Upper lobe of right lung (tissue), 1 donor: ENCODE measurements at places on chromosomes 7 and 10.

- DNase-seq: peak; percentile 54
Measured at GRCh38 chr10:1190791-1191490, 134.8 kb downstream of the WDR37 start.

DNA sequence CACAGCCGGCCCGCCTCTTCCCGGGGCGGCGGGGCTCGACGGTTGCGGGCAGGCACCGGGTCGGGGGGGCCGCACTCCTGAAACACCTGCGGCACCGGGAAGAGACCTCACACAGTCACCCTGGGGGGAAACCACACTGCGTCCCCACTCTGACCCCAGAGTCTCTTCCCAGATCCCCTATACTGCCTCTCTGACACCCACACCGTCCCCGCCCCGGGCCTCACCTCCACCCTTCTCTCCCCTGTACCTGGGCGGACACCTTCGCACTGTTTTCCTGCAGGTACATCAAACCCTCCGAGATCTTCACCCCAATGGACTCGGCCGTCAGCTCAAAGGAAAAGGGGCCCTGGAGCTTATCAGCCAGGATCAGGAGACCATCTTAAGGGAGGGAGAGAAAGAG, 3.4 kb upstream of the GAL3ST4 start:
- DNase-seq: peak; percentile 59

DNA sequence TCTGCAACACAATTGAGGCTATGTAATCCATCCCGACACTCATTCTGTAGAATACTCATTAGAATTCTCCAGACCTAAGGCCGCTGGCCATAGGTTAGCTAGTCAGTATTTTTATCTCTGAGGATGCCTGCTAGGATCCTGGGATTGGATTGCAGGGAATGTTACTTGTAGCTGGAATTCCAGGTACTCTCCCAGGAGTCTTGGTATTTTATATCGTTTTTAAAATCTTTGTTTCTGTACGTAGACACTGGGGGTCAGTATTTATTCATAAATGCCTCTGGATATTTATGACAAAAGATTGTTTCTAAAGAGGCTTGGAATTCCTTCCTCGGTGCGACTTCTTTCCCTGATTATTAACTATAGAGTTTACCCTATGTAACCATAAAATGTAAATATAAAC, 40.1 kb downstream of the BPGM start:
- DNase-seq: no peak

DNA sequence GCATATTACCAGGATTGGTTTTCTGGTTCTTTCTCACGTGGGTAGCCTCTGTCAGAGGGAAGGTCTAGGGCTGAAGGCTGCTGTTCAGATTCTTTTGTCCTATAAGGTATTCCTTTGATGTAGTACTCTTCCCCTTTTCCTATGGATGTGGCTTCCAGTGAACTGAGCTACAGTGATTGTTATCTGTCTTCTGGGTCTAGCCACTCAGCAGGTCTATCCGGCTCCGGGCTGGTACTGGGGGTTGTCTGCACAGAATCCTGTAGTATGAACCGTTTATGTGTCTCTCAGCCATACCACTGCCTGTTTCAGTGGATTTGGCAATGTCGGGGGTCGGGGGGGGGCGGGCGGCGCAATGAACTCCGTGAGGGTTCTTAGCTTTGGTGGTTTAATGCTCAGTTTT, 84.5 kb upstream of the C10orf90 start:
- DNase-seq: no peak

DNA sequence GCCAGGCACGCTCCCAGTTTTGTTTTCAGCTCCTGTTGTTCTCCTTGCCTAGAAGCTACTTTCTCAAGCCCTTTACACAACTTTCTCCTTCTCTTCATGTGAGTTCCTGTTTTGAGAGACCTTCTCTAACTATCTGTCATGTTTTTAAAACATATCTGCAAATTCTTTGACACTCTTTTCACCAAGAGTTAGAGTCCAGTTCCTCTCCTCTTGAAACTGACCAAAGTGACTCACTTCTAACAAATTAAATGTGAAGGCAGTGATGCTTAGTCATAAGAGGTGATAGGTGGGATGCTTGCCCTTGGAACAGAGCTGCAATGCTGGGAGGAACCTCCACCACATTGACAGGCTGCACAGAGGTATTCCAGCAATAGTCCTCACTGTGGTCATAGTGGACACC, 25.3 kb downstream of the ZSCAN25 start:
- DNase-seq: no peak

DNA sequence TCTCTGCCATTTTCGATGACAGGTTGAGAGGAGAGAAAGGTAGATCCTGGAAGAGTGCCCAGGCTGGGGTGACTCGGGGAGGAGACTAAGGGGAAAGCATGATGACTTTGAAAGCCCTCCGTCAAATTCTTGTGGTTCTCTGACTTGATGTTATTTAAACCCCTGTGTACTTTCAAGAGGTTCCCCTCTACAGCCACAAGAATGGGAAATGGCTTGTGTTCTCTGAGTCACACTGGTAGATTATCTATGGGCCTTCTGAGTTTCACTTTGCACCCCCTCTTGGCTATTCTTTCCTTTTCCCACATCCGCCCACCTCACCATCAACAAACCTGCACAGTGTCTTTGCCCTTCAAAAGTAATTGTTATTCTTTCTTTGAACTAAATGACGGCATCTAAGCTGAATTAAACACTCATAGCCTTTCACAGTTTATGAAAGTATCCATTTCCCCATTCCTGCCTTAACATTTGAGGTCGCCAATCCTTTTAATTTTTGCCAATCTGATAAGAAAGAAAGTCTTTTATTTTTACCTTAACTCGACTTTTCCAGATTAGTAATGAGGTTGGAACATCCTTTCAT, 24.1 kb downstream of the PRF1 start:
- peak; percentile 9 for DNase-seq

- DNase-seq: no peak
Measured at GRCh38 chr10:20890491-20891337, 6.4 kb downstream of the NEBL start.

DNA sequence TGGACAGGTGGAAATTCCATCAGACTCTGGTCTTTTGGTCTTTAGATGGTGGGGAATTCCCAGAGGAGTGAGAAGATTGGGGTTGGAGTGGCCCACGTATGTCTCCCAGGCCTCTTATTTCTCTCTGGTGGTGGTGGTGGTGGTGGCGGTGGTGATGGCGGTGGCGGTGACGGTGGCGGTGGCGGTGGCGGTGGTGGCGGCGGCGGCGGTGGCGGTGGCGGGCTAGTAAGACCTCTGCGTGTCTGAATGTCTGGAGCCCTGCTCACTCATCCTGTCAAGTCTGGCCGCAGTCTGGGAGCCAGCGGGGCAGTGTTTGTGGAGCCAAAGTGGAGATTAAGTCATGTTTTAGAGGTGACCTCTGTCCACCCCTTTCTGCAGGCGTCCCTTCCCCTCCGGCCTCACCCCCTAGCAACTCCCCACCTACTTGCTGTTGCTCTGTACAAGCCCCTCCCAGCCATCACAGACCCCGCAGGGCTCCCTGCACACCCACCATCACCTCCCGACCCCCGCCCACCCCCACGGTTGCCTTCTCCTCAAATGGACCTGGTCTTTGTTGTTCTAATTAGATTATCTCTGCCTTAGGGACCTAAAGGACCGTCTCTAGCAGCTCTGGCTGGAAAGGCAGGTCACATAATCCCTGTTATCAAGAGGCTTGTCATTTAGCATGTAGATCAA, 165.0 kb upstream of the TBX20 start:
- no peak for DNase-seq

GRCh38 chr7:51315393-51316261, 982 bp downstream of the COBL start:
- peak; percentile 77 for DNase-seq

DNA sequence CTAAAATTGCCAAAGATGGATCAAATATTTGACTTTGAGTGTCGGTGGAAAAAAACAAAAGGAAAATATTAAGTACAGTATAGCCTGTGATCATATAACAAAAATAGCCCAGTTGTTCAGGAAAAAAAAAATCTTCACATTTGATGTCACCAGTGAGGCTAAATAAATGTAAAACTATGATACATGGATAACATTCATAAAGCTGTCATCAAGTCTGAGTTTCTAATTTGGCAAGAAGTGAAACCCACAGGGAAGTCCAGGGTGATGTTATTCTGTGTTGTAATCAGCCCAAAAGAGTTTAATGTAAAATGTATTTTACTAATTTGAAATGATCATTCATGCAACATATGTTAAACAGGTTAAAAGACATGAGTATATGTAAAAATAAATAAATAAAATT, 908.0 kb downstream of the PCDH15 start:
- no peak for DNase-seq

DNA sequence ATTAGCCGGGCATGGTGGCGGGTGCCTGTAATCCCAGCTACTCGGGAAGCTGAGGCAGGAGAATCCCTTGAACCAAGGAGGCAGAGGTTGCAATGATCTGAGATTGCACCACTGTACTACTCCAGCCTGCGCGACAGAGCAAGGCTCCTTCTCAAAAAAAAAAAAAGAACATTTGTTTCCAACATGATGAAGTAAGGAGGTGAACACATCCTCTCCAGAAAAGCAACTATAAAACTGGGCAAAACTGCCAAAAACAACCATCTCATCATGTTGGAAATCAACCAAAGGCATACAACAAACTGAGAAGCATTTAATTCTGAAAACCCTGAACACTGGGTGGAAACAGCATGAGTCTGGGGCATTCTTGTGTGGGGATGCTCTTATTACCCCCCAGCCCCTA, 14.3 kb downstream of the PRTFDC1 start:
- DNase-seq: no peak

DNA sequence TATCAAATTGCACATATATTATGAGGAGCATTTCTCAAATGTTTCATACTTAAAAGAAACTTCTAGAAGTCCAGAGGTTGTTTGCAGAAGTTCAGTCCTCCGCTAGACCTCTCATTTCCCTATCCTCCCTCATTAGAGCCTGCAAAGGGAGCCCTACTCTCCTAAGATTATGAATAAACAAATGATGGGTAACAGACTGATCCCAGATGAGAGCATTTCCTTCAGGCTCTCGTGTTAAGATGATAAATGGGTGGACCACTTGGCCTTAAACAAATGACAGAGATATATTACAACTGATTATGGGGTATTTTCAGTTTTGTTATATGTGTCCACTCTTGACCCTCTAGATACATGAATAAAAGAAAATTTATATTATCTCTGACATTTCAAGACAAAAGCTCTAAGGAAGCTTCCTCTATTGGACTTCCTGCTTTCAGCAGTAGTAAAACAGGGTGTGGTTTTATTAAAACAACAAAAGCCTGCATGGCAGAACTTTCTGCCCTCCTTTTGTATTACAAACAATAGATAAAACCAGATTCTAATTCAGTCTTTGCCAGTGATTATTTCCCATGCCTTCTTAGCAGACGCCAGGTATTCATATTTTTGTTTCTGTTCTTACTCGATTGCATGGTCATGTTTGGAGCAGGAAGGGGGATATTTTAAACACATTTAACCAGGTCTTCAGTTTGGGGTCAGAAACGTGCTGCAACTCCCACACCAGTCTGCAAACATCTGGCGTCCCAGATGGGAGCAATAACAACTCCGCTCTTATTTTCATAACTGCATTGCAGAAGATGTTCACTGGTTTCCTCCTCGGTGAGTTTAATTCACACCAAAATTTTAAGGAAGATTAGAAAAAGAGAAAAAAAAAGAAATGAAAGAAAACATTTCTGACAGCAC, 52.4 kb upstream of the FAM204A start:
- no peak for DNase-seq

DNA sequence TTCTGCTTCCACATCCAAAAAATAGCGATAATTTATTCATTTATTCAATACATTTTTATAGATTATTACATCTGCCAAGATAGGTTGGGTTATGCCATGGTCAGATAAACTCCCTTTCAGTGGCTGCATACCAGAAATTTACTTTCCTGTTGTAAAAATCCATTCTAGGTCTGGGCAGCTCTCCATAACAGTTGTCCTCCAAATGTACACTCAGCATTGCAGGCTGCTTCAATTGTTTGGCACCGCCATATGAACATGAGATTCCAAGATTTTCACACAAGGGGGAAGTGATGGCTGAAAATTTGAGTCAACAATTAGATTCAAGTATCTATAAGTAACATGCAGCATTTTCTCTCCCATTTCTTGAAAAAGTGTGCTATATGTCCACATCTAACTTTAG, 568.7 kb downstream of the ETV1 start:
- no peak for DNase-seq

GRCh38 chr10:115093776-115094408, 727 bp downstream of the ATRNL1 start:
- peak; percentile 64 for DNase-seq

- DNase-seq: no peak
Measured at GRCh38 chr7:117110480-117111315, 157.4 kb downstream of the ST7 start.
